Inflammatory macrophage treated with lipopolysaccharide for 1 hour (primary cell): ENCODE measurements at places on chromosomes 12 and 14.

DNA sequence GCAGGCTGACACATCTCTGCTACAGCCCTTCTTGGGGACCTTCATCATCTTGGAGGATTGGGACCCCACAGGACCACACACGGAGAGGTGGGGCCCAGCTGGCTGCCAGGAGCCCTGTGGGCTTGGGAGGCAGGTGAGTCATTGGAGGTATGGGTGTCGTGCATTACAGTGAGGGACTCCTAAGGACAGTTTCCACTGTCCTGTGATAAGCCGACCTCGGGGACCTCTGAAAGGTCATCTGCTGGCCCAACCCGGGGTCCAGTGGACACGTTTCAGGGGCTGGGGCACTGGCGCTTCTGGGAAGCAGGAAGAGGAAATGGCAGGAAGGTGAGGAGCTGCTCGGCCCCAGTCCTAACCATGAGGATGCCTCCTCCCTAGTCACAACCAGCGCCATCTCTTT, 238.0 kb downstream of the BCL11B start:
- DNase-seq, result no peak

DNA sequence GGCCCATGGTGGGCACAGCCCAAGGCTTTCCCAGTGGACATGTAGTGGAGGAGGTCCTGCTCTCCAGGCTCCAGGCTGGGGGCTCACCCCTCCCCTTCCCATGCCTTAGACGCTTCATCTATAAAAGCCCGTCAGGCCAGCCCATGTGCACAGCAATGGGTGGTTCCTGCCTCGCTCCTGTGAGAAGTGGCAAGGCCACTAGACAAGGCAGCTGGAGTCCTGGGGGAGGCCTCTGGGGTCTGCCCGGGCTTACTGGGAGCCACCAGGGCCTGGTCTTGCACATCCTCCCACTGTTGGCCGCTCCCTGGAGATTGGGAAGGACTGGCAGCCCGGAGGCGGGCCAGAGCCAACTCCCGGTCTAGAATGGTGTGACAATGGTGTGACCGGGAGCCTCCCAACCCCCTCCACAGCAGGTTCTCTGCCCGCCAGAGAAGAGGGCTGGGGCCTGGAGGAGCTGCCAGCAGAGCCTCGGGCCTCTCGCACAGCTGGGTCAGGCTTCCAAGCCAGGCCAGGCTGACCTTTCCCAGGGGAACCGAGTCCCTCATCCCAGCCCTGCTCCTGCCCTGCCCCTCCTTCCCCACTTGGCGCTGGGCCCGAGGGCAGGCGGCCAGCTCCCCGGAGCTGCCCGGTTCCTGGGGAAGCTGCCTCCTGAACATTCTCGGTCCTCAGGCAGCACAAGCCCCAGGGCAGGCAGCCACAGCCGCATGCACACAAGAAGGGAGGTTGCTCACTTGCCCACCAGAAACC, 97.9 kb downstream of the RFLNA start:
- no peak for DNase-seq

DNA sequence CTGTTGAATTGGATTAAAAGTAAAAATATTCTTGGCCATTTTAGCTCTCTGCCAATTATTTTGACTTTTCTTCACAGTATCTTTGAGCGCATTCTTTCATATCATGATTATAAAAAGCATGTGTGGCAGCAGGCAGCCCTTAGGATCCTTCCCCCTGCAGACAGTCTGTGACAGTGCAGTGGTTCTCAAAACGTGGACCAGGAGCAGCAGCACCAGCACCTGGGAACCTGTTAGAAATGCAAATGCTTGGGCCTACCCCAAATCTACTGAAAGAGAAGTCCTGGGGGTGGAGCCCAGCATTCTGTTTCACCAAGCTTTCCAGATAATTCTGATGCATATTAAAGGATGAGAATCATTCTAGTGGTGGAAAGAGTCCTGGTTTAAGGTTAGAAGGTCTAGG, 155.6 kb downstream of the MON2 start:
- no peak for DNase-seq

GRCh38 chr12:21672146-21672545, 14.5 kb upstream of the LDHB start:
- DNase-seq, result no peak

DNA sequence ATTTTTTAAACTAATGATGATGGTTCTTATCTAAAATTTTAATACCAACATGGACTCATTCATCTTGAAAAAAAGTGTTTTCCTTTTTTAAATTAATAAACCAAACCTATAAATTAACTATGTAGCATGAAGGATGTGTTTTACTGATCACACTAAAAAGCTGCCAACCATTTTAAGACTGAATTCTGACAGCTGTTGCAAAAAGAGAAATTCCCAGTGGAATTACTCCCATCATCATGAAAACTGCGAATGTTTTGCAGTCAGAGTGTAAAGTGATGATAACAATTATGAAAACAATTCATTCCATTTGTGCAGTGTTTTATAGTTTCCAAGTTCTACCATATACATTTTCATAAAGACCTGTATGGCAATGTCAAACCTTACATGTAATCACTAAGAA, 232.8 kb downstream of the SLC2A13 start:
- no peak for DNase-seq

GRCh38 chr12:77166696-77167095, 101.3 kb upstream of the E2F7 start:
- no peak for DNase-seq

GRCh38 chr12:10211101-10211939, 1.4 kb upstream of the GABARAPL1 start:
- no peak for DNase-seq

DNA sequence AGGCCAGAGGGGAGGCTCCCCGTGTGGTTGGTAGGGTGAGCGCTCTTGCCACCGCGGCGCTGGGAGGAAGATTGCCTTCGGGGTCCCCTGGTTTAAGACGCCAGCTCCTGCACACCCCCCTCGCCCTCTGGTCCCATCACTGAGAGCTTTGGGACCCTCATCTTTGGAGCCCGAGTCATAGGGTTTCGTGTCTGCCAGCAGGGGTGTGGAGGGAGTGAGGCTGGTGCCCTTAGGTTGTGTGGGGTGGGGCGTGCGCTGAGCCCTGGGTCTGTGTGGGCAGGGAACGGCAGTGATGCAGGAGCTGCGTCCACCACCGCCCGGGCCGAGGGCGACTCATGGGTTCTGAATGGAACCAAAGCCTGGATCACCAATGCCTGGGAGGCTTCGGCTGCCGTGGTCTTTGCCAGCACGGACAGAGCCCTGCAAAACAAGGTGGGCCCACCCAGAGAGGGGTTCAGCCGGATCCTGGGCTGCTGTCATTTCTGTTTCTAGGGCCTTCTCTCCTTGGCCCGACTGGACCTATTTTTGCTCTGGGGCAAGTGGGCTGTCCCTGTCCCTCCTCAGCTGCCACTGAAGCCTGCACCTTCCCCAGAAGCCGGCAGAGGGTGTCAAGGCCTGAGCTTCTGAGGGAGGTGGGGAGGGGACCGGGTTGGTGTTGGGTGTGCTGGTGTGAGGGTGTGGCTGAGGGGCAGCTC, 12.1 kb downstream of the ACADS start:
- DNase-seq, result no peak

GRCh38 chr14:65260786-65261185, 151.7 kb upstream of the FUT8 start:
- DNase-seq, result no peak

DNA sequence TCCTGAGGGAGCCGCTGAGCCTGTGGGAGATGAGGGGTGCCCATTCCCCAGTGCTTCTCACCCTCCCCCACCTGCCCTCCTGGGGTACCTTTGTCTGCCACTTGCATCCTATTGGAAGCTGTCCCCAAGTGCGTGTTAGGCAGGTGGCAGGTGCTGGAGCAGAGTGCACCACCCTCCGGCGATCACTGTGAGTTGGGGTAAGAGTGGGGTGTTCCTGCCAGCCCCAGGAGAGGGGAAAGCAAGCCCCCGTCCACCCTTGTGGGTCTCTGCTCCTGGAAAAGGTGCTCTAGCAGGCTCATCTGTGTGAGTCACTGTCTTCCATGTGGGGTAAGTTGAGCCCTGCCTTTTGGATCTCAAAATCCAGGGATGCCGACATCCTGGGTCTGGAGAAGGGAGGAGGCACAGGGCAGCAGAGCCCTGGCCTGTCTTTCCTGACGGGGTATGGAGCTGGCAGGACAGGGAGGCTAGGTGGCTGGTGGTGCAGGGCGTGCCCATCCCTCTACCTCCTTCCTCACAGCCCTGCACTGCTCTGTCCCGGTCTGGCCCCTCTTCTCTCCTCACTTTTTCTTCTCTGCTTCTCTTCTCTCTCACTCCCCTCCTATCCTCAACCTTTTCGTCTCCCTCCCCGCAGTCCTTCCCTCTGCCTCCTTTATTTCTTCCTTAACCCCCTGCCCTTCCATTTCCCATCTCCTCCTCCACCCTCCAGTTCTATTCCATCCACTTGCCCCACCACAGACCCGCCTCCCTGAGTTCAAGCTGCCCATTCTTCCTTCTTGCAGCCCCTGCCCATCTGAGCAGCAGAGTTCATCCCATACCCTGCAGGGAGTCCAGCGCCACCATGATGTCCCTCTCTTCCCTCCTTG, 20.1 kb upstream of the KRT7 start:
- no peak for DNase-seq

DNA sequence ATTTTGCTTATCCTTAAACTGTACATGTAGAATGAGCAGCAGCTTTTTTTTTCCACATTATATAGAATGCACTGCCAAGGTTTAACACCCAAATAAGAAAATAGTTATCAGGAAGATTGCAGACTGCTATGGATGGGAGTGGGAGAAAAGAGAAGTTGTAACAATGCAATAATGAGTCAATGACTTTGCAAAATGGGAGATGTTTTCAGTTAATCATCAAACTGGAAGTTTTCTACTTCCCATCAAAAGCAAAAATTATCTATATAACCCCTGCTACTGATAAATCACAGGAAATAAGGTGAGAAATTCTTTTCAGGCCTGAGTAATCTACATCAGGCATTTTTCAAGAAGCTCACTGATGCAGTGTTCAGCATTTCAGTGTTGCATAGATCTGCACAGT, 309.1 kb downstream of the GXYLT1 start:
- peak; percentile 59 for DNase-seq

GRCh38 chr14:26174395-26174794, 423.4 kb downstream of the NOVA1 start:
- DNase-seq, result no peak

- DNase-seq, result peak; percentile 53
These were observed 8.1 kb upstream of the RABGGTA start for GRCh38 chr14:24279301-24280186.

- peak; percentile 42 for DNase-seq
These were observed 13.5 kb downstream of the SLC11A2 start for GRCh38 chr12:51012570-51013236.

DNA sequence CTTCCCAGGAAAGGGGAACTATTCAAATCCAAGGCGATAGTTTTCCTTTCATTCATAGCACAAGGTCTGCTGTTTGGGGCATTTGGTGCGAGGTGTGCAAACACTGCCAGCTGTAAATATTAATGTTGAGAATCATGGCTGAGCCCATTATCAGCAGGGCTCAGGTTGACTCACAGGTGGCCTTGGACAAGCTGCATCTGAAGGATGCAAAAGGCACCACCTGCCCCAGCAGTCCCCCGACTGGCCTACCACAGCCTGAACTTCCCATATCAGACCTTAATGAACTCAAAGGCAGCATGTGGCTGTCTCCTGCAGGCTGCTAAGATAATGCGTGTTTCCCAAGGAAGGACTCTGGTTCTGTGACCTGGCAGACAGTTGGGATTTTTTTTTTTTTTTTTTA, 93.3 kb upstream of the MAP1LC3B2 start:
- DNase-seq, result no peak

GRCh38 chr12:63151623-63152320, 771 bp upstream of the AVPR1A start:
- peak; percentile 18 for DNase-seq

- DNase-seq, result no peak
These were observed 9.2 kb upstream of the APOLD1 start for GRCh38 chr12:12776261-12776660.

DNA sequence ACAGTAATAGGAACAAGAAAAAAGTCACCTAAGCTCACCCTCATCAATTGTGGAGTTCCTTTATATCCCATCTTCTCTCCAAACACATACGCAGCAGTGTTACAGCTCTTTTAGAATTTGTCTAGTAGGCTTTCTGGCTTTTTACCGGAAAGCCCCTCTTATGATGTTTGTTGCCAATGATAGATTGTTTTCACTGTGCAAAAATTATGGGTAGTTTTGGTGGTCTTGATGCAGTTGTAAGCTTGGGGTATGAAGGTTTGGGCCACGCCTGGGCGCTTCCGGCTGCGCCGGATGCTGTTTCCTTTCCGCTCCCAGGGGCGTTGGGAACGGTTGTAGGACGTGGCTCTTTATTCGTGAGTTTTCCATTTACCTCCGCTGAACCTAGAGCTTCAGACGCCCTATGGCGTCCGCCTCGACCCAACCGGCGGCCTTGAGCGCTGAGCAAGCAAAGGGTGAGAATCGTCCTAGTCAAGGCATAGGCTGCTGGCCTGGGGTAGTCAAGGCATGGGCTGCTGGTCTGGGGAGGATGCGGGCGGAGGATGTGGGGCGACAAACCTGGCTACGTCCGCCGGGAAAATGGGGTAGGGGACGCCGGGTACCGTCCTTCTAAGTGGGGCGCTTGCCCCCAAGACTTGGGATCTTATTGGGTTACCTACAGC, at the start of the genes C12orf57 and RNU7-1:
C12orf57 (plus strand) TSS at position 301 of the 659 bp plus-strand sequence; CDS start at position 401, 100 bp downstream.
RNU7-1 (plus strand) TSS at position 95 of the 659 bp plus-strand sequence.
- peak; percentile 85 for DNase-seq
